Natural killer cell (primary cell): ENCODE measurements at places on chromosomes 1 and 21. TPM values are rescaled to one million over a fixed set of nuclear protein-coding genes. Genes with fewer than 3 reads are reported as not detected.
A peak's percentile ranks its signal among the peaks of the same experiment; 100 is the strongest.

DYNLT4 gene
- total RNA-seq, result not detected

KCNJ9 gene
- not detected for total RNA-seq

B3GALT6 gene
- 16.5 TPM for total RNA-seq

ATP6V1G3 gene
- not detected for total RNA-seq

NHLH1 gene
- 0.16 TPM for total RNA-seq

DNM3 gene
- 2.5 TPM for total RNA-seq

UBE4B gene
- 48.0 TPM for total RNA-seq

DNA sequence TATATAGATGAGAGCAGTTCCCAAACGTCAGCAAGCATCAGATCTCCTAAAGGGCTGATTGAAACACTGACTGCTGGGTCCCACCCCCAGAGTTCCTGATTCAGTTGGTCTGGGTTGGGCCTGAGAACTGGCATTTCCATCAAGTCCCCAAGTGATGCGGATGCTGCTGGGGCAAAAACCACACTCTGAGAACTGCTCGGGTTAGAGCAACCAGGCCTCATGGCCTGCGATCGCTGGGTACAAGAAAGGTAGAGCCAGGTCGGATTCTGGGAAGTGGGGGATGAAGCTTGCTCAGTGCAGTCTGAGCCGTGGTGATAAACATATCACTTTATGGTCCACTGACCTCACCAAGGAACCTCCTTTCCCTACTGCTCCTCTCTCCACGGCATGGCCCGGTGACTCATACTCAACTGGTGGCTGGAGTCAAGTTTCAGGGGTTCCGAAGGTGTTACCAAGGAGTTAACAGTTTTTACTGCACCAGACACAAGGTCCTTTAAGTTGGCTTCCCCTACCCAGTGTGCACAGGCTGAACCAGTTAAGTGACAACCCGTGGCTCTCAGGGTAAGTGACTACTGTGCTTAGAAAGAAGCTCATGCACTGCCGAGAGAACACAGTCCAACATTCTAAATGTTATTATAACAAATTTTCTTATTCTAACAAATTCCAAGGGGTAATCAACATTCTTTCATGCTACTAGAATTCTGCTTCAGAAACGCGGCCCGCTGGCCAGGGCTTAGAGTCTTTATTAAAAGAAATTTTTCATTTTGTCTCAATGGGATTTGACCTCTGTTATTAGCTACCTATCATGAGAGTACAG is 153.5 kb downstream of the TGFBR3 start:
- no peak overlapping the region for H3K4me3 ChIP-seq
- peak; percentile 52 for DNase-seq
- peak overlapping the region; percentile 15 for H3K27ac ChIP-seq
- H3K4me1 ChIP-seq, result peaks cover 50% of the 10 kb centered on the region
- H3K27me3 ChIP-seq, result no peaks in the 10 kb centered on the region
- peaks cover 51% of the 10 kb centered on the region for H3K36me3 ChIP-seq

GRCh38 chr1:17573518-17574041 is 34.1 kb downstream of the ARHGEF10L start:
- no peaks in the 10 kb centered on the region for H3K4me1 ChIP-seq
- no peaks in the 10 kb centered on the region for H3K36me3 ChIP-seq
- H3K27ac ChIP-seq, result no peak overlapping the region
- no peak for DNase-seq
- no peak overlapping the region for H3K4me3 ChIP-seq

DNA sequence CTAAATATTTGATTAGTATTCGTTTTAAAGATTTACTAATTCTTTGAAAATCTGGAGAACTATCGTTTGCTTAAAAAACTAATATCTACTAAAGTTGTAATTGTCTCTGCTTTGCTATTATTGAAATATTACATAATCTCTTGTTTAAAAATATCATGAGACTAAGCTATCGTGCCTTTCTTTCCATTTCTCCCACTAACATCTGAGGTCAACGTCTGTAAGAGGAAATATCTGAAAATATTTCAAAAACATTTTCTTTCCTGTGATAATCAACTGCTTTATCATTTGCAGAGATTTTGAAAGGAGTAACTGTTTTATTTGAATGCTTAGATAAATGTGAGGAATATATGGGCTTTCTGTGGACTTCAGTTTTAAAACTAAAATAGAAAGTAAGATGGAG is 694.1 kb downstream of the USP25 start:
- H3K4me1 ChIP-seq, result no peaks in the 10 kb centered on the region
- H3K36me3 ChIP-seq, result no peaks in the 10 kb centered on the region
- no peak overlapping the region for H3K27ac ChIP-seq
- no peak for DNase-seq

DNA sequence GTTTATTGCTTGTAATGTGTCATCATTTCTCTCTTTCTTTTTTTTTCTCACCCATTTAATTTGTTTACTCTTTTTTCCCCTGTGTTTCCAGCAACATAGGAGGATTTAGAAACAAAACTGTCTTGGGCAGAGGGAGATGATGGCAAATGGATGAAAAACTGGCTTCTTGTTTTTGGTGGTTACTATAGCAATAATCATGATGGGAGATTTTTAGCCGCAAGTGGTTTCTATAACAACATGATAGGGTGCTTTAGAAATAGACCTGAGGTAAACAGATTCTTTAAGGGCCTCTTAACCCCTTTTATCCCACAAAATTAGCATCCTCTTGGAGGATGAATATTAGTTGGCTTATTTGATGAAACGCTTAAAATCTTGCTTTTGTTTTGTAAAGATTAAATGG is 51.6 kb downstream of the CRB1 start:
- no peaks in the 10 kb centered on the region for H3K27me3 ChIP-seq
- H3K4me3 ChIP-seq, result no peak overlapping the region
- peak; percentile 6 for DNase-seq

- H3K27me3 ChIP-seq, result no peaks in the 10 kb centered on the region
- no peaks in the 10 kb centered on the region for H3K4me1 ChIP-seq
These were observed 30.3 kb upstream of the NUF2 start for GRCh38 chr1:163291461-163291860.

DNA sequence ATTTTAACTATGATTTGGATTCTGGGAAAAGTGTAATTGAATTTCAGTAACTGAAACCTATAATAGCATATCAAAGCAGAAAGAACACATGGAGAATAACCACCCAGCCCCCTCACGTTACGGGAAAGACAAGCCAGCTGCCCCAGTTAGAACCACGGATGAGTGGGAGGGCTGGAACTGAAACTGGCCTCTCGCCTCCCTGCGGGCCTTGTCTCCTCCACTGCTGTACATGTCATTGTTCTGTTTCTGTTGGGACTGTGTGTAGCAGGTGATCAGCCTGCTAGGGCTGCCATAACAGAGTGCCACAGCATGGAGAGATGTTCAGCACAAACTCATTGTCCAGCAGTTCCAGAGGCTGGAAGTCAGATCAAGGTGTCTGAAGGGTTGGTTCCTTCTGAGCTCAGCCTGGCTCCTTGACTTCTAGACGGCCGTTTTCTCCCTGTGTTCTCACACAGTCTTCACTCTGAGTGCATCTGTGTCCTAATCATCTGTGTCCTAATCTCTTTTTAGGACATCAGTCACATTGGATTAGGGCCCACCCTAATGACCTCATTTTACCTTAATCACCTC is 52.4 kb downstream of the MAP3K21 start:
- no peaks in the 10 kb centered on the region for H3K27me3 ChIP-seq
- DNase-seq, result no peak
- no peak overlapping the region for H3K4me3 ChIP-seq
- H3K27ac ChIP-seq, result no peak overlapping the region
- no peaks in the 10 kb centered on the region for H3K4me1 ChIP-seq

- peak; percentile 12 for DNase-seq
- H3K36me3 ChIP-seq, result no peaks in the 10 kb centered on the region
- no peak overlapping the region for H3K27ac ChIP-seq
These were observed 48.5 kb downstream of the WNT9A start for GRCh38 chr1:227899141-227899819.

DNA sequence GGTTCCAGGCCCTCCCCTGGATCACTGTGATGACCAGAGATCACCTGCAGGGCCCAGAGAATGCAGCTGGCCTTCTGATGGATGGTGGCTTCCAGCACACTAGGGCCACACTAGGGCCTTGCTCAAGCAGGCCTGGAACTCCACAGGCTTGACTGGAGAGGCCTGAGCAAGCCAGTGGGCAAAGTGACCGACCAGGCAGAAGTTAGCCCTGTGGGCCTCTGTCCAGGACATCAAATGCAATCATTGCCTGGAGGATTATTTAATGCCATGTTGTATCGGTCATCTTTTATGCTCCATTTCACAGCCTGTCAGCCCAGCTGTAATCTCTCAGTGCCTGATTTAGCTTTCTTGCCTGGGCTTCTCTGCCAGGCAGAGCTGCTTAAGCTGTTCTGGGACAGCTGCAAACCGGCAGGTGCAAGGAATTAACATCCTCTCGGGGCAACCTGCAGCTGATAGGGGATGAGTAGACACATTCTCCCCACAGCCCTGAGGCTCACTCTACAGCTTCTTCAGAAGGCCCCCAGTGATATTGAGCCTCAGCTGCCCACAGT is 17.7 kb downstream of the NENF start:
- no peaks in the 10 kb centered on the region for H3K4me1 ChIP-seq
- no peak overlapping the region for H3K27ac ChIP-seq
- no peak overlapping the region for H3K4me3 ChIP-seq
- peaks cover 4% of the 10 kb centered on the region for H3K36me3 ChIP-seq

- H3K4me3 ChIP-seq, result no peak overlapping the region
- peaks cover 42% of the 10 kb centered on the region for H3K36me3 ChIP-seq
- peaks cover 31% of the 10 kb centered on the region for H3K4me1 ChIP-seq
- no peak for DNase-seq
- no peaks in the 10 kb centered on the region for H3K27me3 ChIP-seq
- H3K27ac ChIP-seq, result no peak overlapping the region
These were observed 1.7 kb downstream of the KHDC4 start for GRCh38 chr1:155932487-155932886.

- no peaks in the 10 kb centered on the region for H3K36me3 ChIP-seq
- H3K27me3 ChIP-seq, result no peaks in the 10 kb centered on the region
- no peaks in the 10 kb centered on the region for H3K4me1 ChIP-seq
- no peak overlapping the region for H3K27ac ChIP-seq
- H3K4me3 ChIP-seq, result no peak overlapping the region
- DNase-seq, result no peak
These were observed 117.0 kb downstream of the NAV1 start for GRCh38 chr1:201655910-201656309.

DNA sequence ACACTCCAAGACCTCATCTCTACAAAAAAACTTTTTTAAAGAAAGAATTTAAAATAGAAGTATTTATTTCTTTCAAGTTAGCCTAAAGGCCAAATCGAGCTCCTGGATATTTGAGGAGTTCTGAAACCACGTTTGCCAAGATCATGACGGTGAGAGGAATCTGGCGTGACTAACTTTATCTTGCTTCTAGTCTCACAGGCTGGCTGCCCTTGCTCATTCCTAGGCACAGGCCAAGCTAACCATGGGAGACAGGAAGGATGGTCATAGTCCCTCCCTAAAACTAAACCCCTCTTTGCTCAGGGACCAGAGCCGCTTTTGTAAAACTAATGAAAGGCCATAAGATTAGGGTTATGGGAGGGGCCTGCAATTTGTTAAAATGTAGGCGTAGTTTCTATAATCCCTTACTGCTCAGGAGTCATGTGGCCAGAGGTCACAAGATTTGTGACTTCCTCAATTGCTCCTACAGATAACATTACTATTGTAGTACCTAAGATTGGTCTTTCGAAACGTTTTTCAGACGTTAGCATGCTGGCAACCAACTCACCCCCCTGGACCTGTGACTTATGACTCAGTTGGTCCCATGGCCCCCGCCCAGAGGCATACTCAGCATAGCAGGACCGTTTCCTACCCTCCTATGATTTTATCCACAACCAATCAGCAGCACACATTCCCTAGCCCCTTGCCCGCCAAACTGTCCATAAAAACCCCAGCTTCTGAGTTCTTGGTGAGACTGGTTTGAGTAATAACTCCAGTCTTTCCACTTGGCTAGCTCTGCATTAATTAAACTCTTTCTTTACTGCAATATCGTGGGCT is 425.0 kb downstream of the SMYD3 start:
- H3K4me3 ChIP-seq, result no peak overlapping the region
- H3K36me3 ChIP-seq, result no peaks in the 10 kb centered on the region
- no peaks in the 10 kb centered on the region for H3K4me1 ChIP-seq
- no peak for DNase-seq
- H3K27ac ChIP-seq, result no peak overlapping the region
- H3K27me3 ChIP-seq, result no peaks in the 10 kb centered on the region

DNA sequence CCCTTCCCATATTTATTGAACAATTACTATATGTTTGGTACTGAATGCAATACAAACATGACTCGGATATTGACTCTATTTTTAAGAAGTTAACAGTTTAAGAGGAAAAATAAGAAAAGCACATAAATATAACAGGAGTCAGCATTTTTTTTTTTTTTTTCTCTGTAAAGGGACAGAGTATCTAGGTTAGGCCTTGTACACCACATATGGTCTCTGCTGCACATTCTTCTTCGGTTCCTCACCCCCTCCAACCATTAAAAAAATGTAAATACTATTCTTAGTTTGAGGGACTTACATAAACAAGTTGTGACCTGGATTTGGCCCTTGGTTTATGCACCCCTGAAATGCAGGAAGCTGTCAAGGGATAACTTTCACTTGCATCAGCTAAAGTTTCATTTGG is 40.4 kb downstream of the PHC2 start:
- no peak overlapping the region for H3K27ac ChIP-seq
- no peaks in the 10 kb centered on the region for H3K27me3 ChIP-seq
- no peaks in the 10 kb centered on the region for H3K4me1 ChIP-seq
- H3K4me3 ChIP-seq, result no peak overlapping the region
- no peaks in the 10 kb centered on the region for H3K36me3 ChIP-seq
- DNase-seq, result no peak

DNA sequence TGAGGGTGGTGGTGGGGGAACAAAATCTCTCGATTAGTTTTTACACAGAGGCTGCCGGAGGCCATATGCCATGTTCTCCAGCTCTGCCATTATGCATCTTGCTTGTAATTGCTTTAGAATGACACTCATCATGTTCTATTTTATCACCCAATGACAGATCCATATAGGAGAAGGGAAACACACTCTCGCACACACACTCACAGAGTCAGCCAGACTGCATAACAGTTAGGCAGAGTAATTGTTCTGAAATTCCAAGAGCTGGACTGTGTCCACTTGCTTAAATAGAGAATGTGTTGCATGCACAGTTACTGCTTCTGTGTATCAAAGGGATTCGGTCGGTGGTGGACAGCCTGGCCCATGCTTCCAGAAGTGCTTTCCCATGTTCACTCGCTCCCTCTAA is 30.6 kb downstream of the KCND3 start:
- H3K27ac ChIP-seq, result no peak overlapping the region
- H3K4me1 ChIP-seq, result no peaks in the 10 kb centered on the region
- H3K27me3 ChIP-seq, result no peaks in the 10 kb centered on the region
- no peak for DNase-seq
